ENCODE measurements at places on chromosomes 1 and 21.

DNA sequence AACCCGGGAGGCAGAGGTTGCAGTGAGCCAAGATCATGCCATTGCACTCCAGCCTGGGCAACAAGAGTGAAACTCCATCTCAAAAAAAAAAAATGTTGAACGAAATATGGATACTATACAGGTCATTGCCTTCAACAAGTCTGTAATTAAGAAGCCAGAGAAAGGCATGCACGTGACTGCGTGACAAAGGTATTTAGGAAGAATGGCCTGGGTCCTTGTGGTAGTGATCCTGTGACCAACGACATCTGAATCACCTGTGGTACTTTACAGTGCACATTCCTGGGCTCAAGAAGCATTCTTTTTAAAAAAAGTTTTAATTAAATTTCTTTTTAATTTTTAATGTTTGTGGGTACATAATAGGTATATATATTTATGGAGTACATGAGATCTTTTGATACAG is 115.0 kb downstream of the GREM2 start:
- DNase-seq, result no peak

DNA sequence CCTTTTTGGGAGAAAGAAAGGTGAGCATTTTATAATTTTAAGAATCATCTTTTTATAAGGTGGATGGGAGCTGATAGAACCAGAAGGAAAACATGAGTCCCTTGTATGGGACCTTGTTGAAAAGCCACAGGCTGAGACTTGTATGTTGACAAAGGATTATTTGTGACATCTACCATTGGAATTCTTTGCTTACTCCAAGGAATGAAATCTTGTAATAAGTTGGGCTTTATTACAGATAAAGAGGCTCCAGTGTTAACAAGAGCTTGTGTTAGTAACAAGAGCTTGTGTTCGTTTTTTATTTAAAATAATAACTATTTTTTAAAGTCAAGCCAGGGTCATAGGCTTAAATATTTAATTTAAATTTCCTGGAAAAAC is 201.1 kb upstream of the CHRM3 start:
- no peak for DNase-seq

DNA sequence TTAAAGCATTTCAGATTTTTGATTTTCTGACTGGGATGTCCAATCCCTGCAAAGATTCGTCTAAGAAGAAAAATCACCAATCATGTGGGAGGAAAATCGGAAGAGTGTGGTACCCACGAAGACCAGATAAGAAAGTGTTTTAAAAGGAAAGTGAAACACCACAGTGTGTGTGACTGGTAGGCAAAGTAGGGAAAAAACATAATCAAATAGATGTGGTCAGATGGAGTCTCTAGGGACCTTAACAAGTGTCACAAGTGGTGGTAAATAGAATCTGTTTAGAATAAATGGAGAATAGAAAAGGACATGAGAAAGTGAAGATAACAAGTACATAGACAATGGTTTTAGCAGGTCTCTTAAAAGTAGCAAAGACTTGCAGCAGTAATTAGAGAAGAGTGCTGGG is 154.6 kb downstream of the SLC30A10 start:
- no peak for DNase-seq

DNA sequence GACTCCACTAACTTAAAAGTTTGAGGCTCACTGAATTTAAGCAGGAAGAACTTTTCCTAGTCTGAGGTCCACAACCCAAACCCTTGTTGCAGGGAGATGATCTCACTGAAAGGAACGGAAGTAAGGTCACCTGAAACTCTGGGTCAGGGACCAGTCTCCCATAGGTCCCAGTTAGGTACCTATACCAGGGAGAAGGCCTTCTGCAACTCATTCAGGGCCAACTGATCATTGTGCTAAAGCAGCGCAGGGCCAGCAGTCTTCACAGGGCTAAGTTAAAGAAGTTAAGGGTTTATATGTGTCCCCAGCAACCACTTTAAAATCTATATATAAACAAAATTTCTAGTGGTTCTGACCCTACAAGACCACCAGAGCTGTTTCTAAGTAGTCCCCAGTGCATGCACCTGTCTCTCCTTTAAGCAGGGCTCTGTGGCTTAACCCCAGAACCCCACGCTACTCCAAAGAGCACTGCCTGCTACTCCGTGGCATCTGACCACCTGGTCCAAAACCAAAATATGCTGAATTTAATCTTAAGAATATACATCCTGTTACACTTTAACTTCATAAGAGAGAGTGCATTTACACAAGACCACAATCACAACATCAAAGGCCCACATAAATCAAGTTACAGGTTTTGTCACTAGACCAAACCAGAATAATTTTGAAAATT is 2.8 kb downstream of the SRSF10 start:
- DNase-seq, result no peak

DNA sequence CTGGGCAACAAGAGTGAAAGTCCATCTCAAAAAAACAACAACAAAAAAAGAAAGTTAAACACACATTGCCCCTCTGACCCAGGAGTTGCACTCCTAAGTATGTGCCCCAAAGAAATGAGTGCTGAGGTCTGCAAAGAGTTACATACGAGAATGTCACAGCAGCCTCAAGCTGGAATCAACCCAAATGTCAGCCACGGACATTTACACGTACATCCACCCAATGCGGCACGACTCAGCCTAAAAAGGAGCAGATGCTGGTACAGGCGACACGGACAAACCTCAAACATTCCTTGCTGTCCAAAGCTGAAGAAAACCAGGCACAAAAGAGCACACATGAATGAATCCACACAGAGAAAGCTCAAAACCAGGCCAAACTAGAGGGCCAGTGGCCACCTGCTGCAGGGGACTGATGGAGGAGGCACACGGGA is 46.8 kb upstream of the ECE1 start:
- no peak for DNase-seq

- DNase-seq, result no peak
These were observed 1.1 kb downstream of the THRAP3 start for GRCh38 chr1:36225283-36225899.
